ENCODE measurements at places on chromosomes 4 and X. TPM values are rescaled to one million over a fixed set of nuclear protein-coding genes. Genes with fewer than 3 reads are reported as not detected.

Gene NUDT11
- total RNA-seq, result 2.7 TPM

Gene HGFAC
- not detected for total RNA-seq

Gene NOX1
- total RNA-seq, result not detected

Gene PRAF2
- 15.2 TPM for total RNA-seq

Gene BEX1
- total RNA-seq, result 9.0 TPM

Gene DMRTC1B
- not detected for total RNA-seq

Gene LRRC66
- total RNA-seq, result 0.22 TPM

Gene DUSP9
- under 0.01 TPM for total RNA-seq
